ENCODE measurements at places on chromosomes 2 and 18.

- no peak for DNase-seq
Observed at GRCh38 chr2:239827523-239827890, 197.6 kb downstream of the NDUFA10 start.

GRCh38 chr2:17966798-17967197 lies 88.3 kb downstream of the KCNS3 start:
- no peak for DNase-seq

GRCh38 chr2:237044281-237044680 lies 41.4 kb upstream of the COPS8 start:
- DNase-seq, result no peak

- DNase-seq, result peak; percentile 98
Observed at GRCh38 chr18:9708057-9708433, at the start of gene RAB31. TSS of gene RAB31 (plus strand) at chr18:9708301. CDS start at chr18:9708406, 105 bp downstream.

DNA sequence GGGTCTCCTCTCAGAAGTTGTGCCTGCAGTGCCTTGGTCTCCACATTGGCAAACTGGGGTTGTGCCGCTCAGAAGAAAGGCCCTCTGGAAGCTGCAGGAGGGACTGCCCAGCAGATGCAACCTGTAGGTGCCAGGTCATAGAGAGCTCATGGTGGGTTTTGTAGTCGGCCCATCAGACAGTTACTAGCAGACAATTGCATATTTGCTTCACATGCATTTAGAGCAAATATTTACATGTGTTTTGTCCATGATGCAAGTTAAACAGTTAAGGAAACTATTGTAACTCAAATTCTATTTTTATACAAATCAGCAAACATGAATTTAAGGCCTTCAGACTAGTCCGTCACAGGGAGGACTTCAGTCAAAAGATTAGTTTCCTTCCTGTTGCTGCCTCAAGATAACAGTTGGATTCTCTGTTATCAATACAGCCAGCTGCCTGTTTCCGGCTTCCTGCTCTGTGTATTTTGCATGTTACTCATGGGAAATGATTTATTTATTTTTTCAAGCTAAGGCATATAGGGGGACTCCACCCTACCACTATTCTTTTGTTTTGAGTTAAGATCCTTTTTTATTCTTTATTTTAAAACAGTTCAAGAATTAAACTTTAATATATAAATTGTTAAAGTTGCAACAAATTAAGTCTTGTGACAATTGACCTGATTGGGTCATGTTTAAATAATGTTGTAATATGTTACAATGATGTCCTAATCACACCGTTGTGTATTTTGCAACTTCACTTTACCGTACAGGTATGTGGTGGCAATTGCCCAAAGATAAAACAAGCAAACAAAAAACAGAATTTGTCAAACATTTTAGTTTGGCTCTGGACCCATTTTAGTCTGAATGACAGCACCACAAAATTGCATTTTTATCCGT lies 133.5 kb downstream of the SPTBN1 start:
- DNase-seq, result no peak

DNA sequence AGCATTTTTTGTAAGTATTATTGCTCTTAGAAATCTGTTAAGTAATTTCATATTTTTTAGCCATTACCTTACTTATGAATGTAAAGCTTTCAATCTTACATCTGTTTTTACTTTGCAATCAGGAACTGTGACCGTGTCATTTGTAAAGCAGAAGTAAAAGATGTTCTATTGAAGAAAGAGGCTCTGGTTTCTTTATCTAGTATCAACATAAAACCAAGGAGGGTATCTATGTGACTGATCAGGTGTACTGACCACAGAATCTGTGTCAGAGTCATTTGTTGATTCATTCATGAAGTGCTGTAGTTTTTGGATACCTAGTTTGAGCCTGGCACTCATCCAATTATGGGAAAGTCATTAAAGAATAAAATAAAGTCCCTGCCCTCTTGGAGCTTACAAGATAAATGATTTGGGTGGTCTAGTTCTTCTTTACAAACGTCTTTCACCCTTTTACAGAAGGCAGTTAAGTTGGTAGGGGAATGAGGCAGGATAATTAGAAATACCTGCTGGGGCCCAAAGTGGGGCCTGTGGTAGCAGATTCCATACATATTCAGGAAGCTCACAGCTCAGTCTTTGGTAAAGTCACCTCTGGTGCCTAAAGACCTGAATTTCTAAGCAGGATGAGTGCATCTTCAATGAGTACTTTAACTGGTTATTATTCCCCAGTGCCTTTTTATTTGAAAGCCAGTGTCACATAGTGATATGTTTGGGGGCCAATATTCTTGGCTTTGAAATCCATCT lies 260.6 kb upstream of the NT5C1B start:
- no peak for DNase-seq

DNA sequence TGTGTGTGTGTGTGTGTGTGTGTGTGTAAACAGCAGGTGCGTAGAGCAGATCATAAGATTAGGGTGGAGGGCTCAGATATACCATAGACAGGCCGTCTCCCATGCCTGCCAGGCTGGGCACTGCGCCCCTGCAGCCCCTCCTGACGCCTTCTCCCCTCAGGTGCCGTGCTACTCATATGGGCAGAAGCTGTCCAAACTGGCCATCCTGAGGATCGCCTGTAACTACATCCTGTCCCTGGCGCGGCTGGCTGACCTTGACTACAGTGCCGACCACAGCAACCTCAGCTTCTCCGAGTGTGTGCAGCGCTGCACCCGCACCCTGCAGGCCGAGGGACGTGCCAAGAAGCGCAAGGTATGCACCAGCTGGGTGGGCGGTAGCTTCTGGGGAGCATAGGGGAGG lies 10.0 kb downstream of the ATOH8 start:
- DNase-seq, result no peak

- no peak for DNase-seq
Observed at GRCh38 chr18:40414155-40414754, 1540.8 kb upstream of the PIK3C3 start.

DNA sequence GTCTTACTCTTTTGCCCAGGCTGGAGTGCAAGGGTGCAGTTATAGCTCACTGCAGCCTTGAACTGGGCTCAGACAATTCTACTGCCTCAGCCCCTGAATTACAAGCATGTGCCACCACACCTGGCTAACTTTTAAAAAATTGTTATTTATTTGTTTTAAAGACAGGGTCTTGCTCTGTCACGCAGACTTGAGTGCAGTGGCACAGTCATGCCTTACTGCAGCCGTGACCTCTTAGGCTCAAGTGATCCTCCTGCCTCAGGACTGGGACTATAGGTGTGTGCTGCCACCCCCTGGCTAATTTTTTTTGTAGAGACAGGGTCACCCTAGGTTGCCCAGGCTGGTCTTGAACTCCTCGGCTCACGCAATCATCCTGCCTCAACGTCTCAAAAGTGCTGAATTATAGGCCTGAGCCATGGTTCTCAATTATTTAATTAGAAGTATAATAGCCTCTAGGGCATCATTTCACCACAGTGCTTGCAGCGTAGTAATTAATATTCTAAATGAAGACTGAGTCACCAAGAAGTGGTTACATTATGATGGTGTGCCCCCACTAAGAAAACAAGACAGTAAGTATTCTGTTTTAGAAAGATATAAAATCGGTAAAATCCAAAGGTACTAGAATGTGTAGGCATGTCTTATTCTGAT lies 69.6 kb downstream of the EML4 start:
- DNase-seq, result no peak

DNA sequence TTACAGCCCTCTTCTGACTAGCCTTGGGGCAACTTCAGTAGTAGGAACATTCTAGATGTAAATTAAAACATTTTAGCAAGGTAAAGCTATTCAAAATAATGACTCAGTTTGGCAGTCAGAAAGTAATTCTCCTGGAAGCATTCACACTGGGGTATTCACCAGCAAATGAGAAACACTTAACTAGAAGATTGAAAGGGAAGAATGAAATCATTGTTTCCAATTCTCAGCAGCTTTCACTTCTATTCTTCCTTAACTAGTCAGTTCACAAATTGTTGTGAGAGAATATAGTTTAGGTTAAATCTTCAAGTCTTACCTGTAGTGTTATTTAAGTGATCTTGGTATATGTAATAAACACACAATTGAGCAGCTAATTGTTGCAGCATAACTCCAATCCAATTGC lies 1135.6 kb upstream of the FAM98A start:
- DNase-seq, result no peak

GRCh38 chr2:1055014-1055595 lies 104.5 kb downstream of the SNTG2 start:
- DNase-seq, result no peak

- no peak for DNase-seq
Observed at GRCh38 chr18:32881009-32881408, 108.2 kb upstream of the KLHL14 start.

- DNase-seq, result peak; percentile 1
Observed at GRCh38 chr2:97267411-97268074, 154.6 kb downstream of the ANKRD36 start.

DNA sequence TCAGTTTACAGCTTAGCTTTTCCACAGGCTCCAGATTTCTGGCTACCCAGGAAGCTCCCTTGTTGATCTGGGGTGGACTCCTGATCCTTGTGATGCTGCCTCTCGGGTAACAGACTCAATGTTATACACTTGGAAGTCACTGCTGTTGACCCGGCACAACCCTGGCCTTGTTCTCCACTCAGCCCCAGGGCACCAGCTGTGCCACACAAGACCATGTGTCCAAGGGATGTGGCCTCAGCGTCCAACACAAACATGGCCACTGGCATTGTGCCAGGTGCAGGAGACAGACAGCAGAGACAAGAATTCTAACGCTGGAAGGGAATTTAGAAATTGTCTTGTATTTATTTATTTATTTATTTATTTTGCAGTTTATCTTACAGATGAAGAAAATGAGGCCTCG lies 39.0 kb upstream of the PPP4R1 start:
- no peak for DNase-seq

DNA sequence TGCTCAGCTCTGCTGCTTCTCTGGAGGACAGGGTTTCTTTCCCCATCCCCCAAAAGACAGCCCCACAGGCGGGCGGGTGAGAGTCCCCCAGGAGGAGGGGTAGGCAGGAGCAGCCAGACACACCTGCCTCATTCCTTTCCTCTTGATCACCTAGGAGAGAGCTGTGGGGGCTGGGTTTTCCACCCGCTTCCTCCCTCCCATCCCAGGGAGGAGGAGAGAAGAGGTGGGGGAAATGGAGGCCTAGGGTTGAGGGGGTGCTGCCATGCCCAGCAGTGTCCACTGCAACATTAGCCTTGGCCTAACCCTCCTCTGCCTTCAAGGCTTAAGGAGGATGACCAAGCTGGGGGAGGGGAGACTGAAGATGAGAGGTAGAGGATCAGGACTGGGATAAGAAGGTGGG lies 14.7 kb downstream of the WNT10A start:
- no peak for DNase-seq

DNA sequence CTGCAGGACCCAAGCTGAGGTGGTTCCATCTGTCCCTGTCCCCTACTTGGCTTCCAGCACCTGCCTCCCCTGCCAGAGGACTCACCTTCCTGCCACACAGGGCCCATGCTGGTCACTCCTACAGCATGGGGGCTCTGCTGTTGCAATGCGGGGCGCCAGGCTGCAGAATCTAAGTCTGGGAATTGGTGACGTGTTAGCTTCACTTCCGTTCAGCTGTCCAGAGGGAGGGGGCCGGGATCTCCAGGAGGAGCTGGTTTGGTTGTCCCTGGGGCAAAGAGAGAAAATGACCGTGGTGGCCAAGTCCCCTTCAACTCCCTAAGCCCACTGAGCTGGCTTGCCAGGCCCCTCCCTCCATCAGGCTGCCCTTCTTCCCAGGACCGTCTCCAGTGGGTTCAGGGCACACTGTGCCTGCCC lies 69.5 kb downstream of the IL1R2 start:
- DNase-seq, result no peak

DNA sequence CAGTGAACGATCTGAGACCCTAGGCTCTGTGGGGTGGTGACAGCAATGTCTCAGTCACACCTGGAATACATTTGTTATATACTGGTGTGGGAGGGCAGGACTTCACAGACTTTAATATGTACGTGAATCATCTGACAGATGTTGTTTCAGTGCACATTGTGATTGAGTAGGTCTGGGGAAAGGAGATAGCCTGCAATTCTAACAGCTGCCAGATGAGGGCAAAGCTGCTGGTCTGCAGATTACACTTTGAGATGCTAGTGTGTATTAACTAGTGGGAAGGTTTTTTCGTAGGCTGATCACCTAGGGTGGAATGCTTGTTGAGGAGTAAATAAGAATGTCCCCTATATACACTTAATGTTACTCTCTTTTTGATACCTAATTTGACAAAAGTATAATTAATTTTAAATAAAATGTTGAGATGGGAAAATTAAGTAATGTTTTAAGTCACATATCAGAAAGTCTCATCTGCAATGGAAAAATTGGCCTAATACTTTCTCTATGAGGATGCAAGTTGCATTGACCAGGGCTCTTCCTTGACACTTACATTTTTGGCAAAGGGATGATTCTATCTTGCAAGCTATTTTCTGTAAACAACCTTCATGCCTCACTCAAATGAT lies 496.9 kb upstream of the HNMT start:
- DNase-seq, result peak; percentile 24

- no peak for DNase-seq
Observed at GRCh38 chr2:32768387-32769174, 140.7 kb downstream of the TTC27 start.

- DNase-seq, result no peak
Observed at GRCh38 chr2:230881840-230882239, 17.1 kb downstream of the ITM2C start.

DNA sequence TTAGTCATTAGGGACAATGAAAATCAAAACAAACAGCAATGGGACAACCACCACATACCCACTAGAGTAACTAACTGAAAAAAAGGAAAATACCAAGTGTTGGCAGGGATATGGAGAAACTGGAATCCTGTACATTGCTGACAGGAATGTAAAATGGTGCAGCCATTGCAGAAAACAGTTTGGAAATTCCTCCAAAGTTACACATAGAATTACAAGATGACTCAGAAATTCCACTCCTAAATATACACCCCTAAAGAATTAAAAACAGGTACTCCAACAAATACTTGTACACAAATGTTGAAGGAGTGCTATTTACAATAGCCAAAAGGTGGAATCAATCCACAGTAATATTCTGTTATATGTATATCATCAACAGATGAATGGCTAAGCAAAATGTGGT lies 110.9 kb downstream of the ROCK1 start:
- no peak for DNase-seq

DNA sequence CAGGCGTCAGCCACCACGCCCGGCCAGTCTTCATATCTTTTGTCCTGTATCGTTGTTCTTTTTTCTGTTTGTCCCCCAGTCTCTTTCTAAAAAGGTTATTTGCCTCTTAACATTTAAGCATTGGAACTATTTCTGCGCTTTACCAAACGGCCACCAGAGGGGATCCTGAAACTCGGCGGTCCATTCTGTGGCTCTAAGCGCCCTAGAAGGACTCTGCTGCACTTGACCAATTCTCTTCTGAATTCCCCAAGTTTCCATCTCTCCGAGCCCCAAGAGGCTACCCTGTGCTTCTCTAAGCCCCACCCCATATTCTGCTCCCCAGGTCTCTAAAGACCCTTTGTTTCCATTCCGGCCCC lies 33.1 kb upstream of the REG3G start:
- DNase-seq, result peak; percentile 8

- peak; percentile 88 for DNase-seq
Observed at GRCh38 chr2:58449286-58450010, 208.3 kb upstream of the FANCL start.

- DNase-seq, result no peak
Observed at GRCh38 chr2:173653432-173653805, 298.7 kb downstream of the CDCA7 start.

Data from suppressor macrophage (primary cell).